Stimulated activated CD4-positive, alpha-beta T cell treated with anti-CD3 and anti-CD28 coated beads, Interleukin-15, amount 100 ng/mL, for 24 hours (primary cell): ENCODE measurements at places on chromosomes 6 and 20.
A peak's percentile ranks its signal among the peaks of the same experiment; 100 is the strongest.

DNA sequence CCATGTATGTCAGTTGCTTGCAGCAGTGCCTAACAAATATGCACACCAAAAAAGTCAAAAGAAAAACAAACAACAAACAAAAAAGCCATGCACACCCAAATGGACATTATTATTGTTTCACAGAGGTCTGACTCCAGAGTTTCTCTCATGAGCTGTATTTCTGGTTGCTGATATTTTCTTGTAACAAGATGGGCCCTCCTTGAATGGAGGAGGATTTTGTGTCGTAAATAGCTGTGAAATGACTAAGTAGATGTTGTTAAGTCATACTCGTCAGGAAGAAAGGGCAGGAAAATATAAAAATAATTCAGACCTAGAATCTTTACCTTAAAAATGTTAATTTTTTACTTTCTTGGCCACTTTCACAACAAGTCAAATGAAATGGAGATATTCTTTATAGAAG lies 96.0 kb downstream of the PLEKHG1 start:
- no peak for DNase-seq

DNA sequence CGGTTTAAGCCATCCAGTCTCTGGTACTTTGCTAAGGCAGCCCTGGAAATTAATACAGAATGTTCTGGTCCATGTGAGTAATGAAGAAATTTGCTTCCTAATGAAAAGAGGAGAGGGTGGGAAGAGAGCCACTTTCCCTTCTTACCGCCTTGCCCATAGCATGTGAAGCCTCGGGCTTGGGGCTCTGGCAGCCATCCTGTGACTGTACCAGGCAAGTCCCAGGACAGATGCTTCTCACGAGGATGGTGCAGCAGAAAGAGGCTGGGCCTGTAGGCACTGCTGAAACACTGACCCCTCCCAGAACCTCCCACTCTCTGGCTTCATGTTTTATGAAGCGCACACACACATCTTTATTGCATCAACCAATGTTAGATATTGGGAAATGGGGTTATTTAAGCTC lies 74.8 kb downstream of the IYD start:
- DNase-seq = no peak

DNA sequence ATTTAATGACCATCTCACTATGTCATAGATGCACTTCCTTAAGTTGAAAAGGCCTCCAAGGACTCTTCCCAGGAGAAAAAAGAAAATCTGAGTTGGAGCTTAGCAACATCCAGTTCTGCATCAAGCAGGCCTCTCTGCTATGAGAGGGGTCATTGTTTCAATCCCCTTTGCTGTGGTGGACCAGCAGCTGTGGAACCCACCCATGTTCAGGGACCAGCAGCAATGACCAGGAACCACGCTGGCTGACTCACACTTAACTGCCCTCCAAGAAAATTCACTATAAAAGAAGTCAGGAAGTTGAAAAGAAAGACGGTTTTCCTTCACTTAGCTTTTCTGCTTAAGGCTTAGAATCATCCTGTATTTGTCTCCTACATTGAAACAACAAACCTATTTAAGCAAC lies 1062.4 kb upstream of the FLRT3 start:
- no peak for DNase-seq

GRCh38 chr6:26604026-26604425 lies 7.3 kb downstream of the ABT1 start:
- DNase-seq = no peak

DNA sequence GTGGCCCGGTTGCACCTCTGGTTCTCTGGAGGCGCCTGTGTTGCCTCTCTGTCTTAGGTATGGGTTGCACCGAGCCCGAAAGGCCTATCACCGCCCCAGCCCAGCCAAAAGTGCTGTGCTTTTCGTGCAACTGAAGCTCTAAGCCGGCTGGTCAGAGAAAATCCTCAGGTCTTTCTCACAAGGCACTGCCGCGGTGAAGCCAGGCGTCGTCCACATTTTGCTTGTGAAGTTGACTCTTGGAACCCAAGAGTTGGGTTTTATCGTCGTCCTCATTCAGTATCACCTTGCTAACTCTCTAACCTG lies 726 bp upstream of the EMILIN3 start:
- no peak for DNase-seq

DNA sequence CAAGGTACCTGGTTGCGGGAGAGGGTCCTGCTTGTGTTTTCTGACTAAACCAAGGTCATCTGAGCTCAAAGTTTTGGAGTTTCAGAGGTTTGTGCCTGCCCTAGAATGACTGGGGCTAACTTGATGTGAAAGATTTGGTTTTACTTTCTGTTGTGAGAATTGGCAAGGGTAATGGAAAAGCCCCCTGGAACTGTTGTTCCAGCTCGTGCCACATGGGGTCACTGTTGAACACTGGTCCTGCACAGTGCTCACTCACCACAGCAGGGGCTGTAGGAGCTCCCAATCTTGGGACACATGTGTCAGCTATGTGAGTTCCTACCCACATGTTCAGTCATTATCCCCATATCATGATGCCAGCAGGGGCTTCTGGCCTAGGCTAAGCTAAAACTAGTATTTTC lies 6.5 kb downstream of the TGM6 start:
- DNase-seq = peak; percentile 70

DNA sequence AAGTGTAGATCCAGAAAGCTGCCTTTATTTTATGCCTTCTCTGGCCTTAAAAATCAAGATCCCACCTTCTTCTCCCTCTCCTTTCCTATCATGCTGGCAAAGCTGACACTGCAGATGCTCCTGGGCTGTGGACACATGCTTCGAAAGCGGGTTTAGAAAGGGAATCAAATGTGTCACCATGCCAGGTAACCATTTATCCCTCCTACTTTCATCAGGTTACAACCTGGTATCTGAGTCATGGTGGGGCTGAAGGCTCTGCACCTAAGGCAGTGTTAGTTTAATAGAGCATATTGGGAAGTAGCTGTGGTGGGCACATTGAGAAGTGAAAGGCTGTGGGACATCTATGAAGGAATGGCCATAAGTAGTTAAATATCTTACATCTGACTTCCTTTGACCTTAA lies 69.8 kb downstream of the GJA1 start:
- no peak for DNase-seq

DNA sequence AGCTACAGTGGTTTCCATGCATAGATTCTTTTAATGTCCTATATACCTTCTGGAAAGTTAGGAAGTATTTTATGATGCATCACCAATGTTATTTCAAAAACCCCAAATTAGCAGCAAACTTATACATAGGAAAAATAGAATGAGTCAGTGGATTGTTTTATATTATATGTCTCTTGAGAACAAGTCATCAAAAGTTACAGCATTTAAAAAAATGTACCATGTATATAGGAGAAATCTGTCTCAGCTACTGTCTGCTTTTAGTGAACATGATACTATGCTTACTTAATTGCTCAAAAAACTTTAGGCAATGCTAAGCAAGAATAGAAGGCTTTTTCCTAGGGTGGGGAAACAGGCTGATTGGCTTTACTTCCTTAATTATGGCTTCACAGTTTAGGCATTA lies 365.3 kb downstream of the SAMD5 start:
- no peak for DNase-seq

GRCh38 chr20:47576516-47577033 lies 74.9 kb downstream of the NCOA3 start:
- DNase-seq = no peak

GRCh38 chr6:15313367-15313766 lies 67.5 kb downstream of the JARID2 start:
- DNase-seq = no peak

DNA sequence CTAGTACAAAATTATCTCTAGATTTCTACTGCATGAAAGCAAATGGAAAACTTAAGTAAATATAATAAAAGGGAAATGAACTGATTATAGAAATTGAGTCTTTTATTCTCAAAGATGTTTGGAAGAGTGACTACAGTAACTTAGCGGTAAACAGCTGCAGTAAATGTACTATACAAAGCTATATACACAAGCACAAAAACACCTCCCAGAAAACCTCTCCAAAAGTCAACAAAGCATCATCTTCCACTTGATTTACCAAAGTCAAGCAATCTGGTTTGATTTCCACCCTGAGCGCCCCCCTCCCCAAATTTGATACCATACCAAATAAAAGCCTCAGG lies 142.1 kb upstream of the SHLD1 start:
- DNase-seq = no peak

DNA sequence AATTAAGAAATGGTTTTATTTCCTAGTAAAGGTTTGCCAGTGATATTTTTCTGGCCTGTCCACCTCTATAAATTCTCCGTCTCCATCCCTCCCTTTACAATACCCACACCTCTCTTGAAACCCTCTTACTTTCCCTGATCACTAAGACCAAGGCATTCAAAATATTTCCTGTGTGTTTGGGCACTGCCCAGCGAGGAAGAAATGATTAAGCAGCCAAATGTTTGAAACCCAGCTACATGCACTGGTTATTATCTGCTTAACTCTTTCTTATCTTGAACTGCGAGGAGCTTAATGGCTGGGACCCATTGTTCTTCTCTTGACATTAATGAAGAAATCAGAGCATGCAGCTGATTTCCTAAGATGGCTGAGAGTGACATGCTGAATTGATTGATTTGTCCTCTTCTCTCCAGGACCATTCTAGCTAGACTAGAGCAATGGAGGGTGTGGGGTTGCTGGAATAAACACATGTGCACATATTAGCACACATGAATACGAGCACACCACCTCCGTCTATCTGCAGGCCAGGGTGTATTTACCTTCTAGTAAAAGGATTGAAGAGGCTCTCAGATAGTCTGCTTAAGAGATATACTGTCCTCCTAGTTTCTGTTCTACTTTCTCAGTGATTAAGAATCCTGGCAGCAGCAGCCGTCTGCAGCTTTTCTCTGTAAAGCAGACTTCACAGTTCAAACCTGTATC lies 46.1 kb upstream of the PRDM1 start:
- DNase-seq = no peak
